Thymus (tissue), 14 donors: ENCODE measurements at places on chromosomes 5 and 9. TPM values are rescaled to one million over a fixed set of nuclear protein-coding genes. Genes with fewer than 3 reads are reported as not detected.

SOX30 gene
- 0.24 TPM for total RNA-seq

MORN5 gene
- not detected for total RNA-seq

FBP2 gene
- total RNA-seq: 0.38 TPM

MINAR2 gene
- total RNA-seq: not detected

SLC22A4 gene
- 0.66 TPM for total RNA-seq

LRRTM2 gene
- total RNA-seq: 0.57 TPM

EIF4E1B gene
- 0.05 TPM for total RNA-seq

PTGDS gene
- total RNA-seq: 5.0 TPM

SPZ1 gene
- total RNA-seq: not detected

LAMC3 gene
- total RNA-seq: 0.61 TPM

KCNN2 gene
- 0.66 TPM for total RNA-seq

NOTCH1 gene
- total RNA-seq: 14.9 TPM

ASS1 gene
- total RNA-seq: 9.1 TPM

IL13 gene
- 0.42 TPM for total RNA-seq

FRMD3 gene
- total RNA-seq: 0.94 TPM

CTXN3 gene
- total RNA-seq: not detected

CDX1 gene
- 0.85 TPM for total RNA-seq

EPB41L4B gene
- 0.71 TPM for total RNA-seq

C9orf153 gene
- 0.19 TPM for total RNA-seq

HEMGN gene
- 16.9 TPM for total RNA-seq

CYLC2 gene
- total RNA-seq: not detected

CSF2 gene
- total RNA-seq: 0.09 TPM

ITK gene
- 87.7 TPM for total RNA-seq

NPR2 gene
- 4.3 TPM for total RNA-seq

ANXA2R gene
- 18.6 TPM for total RNA-seq

ZDHHC11B gene
- 0.71 TPM for total RNA-seq

PSMB7 gene
- total RNA-seq: 177 TPM

CCNO gene
- 0.14 TPM for total RNA-seq

GPR151 gene
- under 0.01 TPM for total RNA-seq

HSPB3 gene
- total RNA-seq: 0.94 TPM

FIBCD1 gene
- total RNA-seq: 0.09 TPM

TMEM174 gene
- not detected for total RNA-seq

WNT8A gene
- total RNA-seq: 0.05 TPM

ACSL6 gene
- 1.7 TPM for total RNA-seq

KIF24 gene
- total RNA-seq: 4.5 TPM

CTSV gene
- total RNA-seq: 129 TPM

ASPN gene
- total RNA-seq: 9.8 TPM

OBP2B gene
- not detected for total RNA-seq

CANX gene
- total RNA-seq: 173 TPM

C9orf50 gene
- 0.05 TPM for total RNA-seq

PCDHGA12 gene
- total RNA-seq: 0.80 TPM

ISCA1 gene
- 26.1 TPM for total RNA-seq

TIMD4 gene
- 25.4 TPM for total RNA-seq
